ENCODE measurements at places on chromosomes 13 and 19.
A peak's percentile ranks its signal among the peaks of the same experiment; 100 is the strongest.

- DNase-seq: no peak
Observed at GRCh38 chr19:27794494-27795042, 1418.4 kb downstream of the UQCRFS1 start.

DNA sequence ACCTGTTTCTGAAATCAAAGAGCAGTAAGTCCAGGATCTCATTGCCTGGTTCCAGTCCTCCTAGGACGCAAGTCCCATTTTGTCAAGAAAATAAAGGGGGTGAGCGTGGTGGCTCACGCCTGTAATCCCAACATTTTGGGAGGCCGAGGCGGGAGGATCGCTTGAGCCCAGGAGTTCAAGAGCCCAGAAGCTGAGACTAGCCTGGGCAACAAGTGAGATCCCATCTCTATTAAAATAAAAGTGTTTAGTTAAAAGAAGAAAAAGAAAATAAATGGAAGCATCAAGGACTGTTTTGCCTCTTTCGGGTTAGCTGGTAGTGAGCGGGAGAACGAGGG is 344 bp upstream of the HAUS5 start:
- DNase-seq: peak; percentile 8

DNA sequence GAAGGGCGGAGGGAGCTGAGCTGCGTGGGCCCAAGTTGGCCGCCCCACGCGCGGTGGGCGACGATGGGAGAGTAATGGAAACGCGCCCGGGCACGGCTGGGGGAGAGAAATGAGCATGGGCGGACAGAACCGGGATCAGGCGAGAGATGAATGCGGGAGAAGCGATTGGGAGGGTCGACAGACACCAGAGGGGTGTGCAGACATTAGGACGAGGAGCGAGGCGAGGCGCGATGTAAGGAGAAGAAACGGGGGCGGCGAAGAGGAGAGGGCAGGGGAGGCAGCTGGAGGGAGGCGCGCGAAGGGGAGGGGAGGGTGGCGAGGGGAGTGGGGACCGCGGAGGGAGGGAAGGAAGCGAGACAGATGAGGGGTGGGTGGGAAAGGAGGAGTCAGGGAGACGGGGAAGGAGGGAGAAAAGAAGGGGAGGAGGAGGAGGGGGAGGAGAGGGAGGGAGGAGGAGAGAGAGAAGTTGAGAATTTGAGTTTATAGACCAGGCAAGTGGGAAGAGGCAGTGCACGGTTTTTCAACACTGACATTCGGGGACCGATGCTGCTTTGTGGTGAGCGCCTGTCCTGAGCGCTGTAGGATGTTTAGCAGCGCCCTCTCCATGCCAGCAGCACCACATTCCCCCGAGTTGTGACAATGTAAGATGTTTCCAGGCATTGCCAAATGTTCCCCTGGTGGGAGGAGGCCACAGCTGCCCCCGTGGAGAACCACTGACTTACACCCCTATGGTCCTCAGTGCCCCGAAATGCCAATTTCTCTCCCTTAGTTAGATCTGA is at the start of gene SHISA7:
TSS of gene SHISA7 (minus strand) at position 256 of the 779 bp plus-strand sequence. CDS start 437 bp downstream, outside the sequence.
- peak; percentile 66 for DNase-seq

DNA sequence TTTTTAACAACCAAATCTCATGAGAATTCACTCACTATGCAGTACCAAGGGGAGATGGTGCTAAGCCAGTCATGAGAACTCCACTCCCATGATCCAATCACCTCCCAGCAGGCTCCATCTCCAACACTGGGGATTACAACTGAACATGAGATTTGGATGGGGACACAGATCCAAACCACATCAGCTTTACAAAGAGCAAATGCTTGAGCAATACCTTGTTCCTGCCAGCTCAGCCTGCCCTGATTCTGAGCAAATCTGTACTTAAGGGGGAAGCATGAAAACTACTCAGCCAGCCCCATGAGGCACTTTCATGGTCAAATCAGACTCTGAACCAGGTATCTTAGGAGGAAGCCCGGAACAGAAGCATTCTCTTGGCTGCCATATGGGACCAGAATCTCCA is 259.9 kb downstream of the TBC1D4 start:
- no peak for DNase-seq

- no peak for DNase-seq
Observed at GRCh38 chr19:7783991-7784423, 21.0 kb downstream of the CLEC4M start.
